ENCODE measurements at places on chromosomes 3 and 15.

DNA sequence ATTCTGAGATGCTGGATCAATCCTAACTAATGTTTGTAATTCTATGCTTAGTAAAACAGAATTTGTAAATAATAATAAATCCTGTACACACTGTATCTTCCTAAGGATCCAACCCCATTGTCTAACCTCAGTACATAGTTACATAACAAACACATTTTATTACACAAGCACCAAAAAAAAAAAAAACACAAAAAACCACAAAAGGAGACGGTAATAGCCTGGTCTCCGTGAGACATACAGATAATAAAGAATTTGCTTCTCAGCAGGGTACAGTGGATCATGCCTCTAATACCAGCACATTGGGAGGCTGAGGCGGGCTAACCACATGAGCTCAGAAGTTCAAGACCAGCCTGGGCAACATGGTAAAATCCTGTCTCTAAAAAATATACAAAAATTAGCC is 558.7 kb downstream of the MAGI1 start:
- no peak for DNase-seq

DNA sequence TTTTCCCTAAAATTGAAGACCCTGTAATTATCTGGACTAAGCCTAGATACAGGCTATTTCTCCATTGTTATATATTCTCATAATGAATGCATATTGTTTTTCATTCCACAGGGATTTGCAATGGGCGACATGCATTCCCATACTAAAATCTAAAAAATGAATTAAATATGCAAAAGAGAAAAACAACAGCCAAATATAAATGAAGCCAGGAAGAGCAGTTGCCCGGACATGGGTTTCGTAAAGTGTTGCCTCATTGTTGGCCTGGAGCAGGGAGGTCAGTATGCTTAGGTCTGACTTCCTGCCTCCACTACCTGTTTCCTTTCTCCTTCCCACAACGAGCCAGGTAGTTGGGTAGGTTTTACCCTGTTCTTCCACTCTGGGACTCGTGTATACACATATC is 27.1 kb upstream of the SLCO3A1 start:
- no peak for DNase-seq

- DNase-seq: no peak
Measured at GRCh38 chr15:77864211-77865105, 213.1 kb downstream of the TBC1D2B start.

DNA sequence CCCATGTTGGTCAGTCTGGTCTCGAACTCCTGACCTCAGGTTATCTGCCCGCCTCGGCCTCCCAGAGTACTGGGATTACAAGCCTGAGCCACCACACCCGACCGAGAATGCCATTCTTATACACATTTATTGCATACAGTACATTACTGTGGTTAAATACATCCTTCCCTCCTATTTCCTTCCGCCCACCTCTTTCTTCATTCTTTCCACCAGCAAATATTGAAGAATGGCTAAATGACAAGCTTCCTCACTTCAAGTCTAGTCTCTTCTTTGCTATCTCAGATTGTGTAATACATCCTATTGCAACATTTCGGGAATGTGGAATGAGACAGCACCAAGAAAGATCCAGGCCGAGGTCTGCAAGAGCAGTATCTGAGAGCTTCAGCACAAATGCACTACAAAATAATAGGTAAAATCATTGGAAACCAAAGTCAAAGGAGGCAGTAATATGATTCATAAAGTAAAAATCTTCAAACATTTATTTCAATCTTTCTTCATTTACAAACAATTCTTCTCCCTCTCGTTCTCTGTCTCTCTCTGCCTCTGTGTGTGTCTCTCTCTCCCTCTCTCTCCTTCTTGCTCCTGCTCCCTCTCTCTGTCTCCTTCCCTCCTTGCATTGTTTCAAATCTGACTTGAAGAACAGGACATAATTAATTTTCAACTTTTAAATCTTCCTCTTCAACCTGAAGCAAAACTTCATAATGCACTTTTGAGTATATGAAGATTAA is 94.7 kb upstream of the TGFBR2 start:
- DNase-seq: no peak
